Stimulated activated CD8-positive, alpha-beta memory T cell treated with anti-CD3 and anti-CD28 coated beads, Interleukin-2, amount 100 ng/mL, for 1 hour (primary cell): ENCODE measurements at places on chromosomes 1 and 21.

GRCh38 chr1:241181471-241181870 is 175.5 kb downstream of the RGS7 start:
- no peak for DNase-seq

GRCh38 chr1:203440771-203441170 is 34.8 kb upstream of the PRELP start:
- no peak for DNase-seq

GRCh38 chr1:186842547-186842946 is 13.8 kb downstream of the PLA2G4A start:
- DNase-seq: no peak

GRCh38 chr1:21913258-21913657 is 23.9 kb downstream of the HSPG2 start:
- DNase-seq: no peak

GRCh38 chr1:72034827-72035226 is 247.5 kb downstream of the NEGR1 start:
- no peak for DNase-seq

- DNase-seq: no peak
Measured at GRCh38 chr1:30291526-30291925, 431.9 kb downstream of the MATN1 start.

- DNase-seq: no peak
Measured at GRCh38 chr1:207821464-207822045, 69.7 kb downstream of the CD46 start.

- no peak for DNase-seq
Measured at GRCh38 chr1:56816264-56816663, 2.9 kb downstream of the FYB2 start.

DNA sequence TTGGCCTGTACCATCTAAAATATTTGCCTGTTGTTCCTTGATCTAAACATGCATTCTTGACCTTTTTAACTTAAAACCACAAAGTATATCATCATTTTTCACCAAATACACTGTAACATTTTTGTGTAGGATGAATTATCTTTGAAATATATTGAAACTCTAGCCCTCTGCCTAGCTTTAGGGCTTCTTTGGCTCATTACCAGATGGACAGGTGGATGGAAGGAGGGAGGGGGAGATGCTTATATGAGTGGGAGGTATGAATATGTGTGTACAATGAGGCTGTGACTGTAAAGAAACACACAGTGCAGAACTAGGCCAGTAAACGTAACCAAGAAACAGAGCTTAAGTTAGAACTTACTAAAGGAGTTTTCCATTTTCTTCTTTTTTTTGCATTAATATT is 118.5 kb downstream of the ESRRG start:
- no peak for DNase-seq
